ENCODE measurements at places on chromosomes 5 and 9.

- DNase-seq, result no peak
Measured at GRCh38 chr5:131021646-131022045, 143.4 kb downstream of the HINT1 start.

GRCh38 chr5:3801967-3802366, 206.3 kb downstream of the IRX1 start:
- no peak for DNase-seq

- DNase-seq, result no peak
Measured at GRCh38 chr9:71509054-71509453, 259.3 kb downstream of the CEMIP2 start.

DNA sequence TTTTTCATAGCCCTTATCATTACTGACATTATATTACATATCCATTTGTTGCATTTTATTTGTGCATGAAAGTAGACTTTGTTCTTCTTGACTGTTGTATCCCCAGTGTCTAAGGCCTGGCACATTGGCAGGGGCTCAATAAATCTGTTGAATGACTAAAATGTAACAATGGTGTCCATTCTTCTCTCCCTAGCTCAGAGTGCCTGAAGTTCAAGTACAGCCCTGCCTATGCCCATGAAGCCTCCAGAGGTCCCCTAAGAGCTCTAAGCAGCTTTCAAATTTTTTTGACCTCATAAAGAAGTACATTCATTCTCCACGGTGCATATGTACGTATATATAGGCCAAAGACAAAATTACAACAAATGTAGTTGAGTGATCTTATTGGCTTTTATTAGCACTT, 4.2 kb upstream of the BSPRY start:
- DNase-seq, result no peak

DNA sequence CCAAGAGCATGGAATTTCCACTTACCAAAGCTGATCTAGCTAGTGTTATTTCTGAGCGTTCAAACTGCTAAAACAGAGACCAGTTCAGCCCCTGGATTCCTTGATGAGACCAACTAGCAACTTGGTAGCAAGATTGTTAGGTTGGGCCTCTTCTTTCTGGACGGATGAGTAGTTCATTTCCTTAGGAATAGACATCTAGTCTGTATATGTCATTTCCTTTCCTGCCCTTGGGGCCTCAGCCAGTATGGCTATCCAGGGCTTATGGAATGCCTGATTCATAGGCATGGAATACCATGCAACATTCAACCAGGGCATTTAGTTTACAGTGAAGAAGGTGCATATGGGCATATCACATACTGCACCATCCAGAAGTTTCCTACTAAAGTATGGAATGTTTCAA, 14.5 kb upstream of the LPAR1 start:
- no peak for DNase-seq

GRCh38 chr5:139061274-139061673, 136.9 kb downstream of the SIL1 start:
- DNase-seq, result no peak

DNA sequence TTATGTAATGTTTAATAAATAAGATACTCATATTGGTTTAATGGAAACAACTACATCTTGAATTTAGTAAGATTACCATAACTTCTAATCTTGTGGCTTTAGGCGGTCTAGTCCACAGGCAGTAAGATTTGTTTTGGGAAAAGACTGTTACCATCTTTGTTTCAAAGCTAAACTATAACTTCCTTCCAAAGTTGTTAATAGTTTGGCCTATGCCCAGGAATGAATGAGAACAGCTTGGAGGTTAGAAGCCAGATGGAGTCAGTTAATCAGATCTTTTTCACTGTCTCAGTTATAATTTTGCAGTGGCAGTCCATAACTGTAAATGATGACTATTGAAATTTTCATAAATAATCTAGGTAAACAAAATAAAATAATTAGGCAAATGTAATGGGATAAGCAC, 241.8 kb upstream of the KLF9 start:
- no peak for DNase-seq

GRCh38 chr9:115071176-115071575, 46.8 kb downstream of the TNC start:
- no peak for DNase-seq

DNA sequence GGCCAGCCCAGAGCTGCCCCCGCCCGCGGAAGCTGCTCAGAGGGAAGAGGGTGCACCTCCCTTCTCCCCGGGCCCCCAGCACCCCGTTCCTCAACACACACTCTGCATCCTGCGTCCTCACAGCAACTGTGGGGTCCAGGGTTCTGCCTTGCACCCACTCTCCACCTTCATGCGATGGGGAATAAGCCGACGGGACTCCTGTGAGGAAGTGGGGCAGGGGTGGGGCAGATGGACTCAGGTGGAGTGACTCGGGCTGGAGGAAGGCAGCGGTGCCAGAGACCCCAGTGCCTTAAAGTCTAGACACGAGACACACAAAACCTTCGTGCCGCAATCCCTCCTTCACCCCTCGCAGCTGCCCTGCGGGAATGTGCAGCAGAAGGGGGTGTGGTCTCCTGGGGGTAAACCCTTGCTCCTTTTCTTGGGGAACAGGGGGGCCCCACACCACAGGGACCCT, 8.6 kb downstream of the BRD3 start:
- no peak for DNase-seq

GRCh38 chr9:38434853-38435252, 10.6 kb upstream of the IGFBPL1 start:
- no peak for DNase-seq

Measured in cortex of kidney (tissue), 1 donor.